ENCODE measurements at places on chromosomes 2 and 18. TPM values are rescaled to one million over a fixed set of nuclear protein-coding genes. Genes with fewer than 3 reads are reported as not detected.

DNA sequence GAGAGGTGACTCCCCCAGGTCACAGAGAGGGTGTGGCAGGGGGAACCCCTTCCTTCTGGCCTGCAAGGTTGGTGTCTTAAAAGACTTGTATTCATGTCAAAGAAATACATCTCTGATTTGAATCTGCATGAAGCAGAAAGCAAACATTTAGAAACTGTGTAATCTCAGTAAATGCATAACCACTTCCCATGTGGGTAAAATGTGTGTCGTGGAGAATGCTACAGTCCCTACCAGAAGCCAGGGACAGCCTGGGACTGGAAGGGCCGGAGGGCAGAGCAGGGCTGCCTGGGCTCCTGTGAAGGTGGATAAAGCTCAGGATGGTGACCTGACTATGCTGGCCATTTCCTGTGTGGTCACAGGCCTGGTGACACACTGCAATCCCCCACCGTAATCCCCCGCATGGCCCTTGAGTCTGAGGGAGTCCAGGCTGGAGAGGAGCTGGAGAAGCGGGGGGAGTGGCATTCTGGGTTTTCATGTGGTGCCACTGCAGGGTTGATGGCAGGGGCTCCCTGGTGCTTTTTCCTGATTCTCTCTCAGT is 102.2 kb downstream of the LRRC30 start:
- no peaks in the 10 kb centered on the region for H3K4me1 ChIP-seq
- no peak overlapping the region for H3K27ac ChIP-seq
- H3K27me3 ChIP-seq: no peaks in the 10 kb centered on the region
- H3K4me3 ChIP-seq: no peak overlapping the region

The PRKCE gene
- total RNA-seq: 4.6 TPM

- H3K4me1 ChIP-seq: peaks cover 6% of the 10 kb centered on the region
- H3K36me3 ChIP-seq: no peaks in the 10 kb centered on the region
- peaks cover 7% of the 10 kb centered on the region for H3K27me3 ChIP-seq
- H3K4me3 ChIP-seq: peak overlapping the region; percentile 51
- DNase-seq: no peak
Measured at GRCh38 chr2:170711196-170711773, 3.9 kb upstream of the SP5 start.

The PPP1R7 gene
- total RNA-seq: 4.2 TPM

The MCFD2 gene
- 171 TPM for total RNA-seq

- no peak overlapping the region for H3K27ac ChIP-seq
- H3K4me3 ChIP-seq: no peak overlapping the region
- no peaks in the 10 kb centered on the region for H3K4me1 ChIP-seq
Measured at GRCh38 chr2:1455466-1455865, 42.2 kb downstream of the TPO start.

The EVA1A gene
- total RNA-seq: not detected

The GMPPA gene
- total RNA-seq: 11.4 TPM

DNA sequence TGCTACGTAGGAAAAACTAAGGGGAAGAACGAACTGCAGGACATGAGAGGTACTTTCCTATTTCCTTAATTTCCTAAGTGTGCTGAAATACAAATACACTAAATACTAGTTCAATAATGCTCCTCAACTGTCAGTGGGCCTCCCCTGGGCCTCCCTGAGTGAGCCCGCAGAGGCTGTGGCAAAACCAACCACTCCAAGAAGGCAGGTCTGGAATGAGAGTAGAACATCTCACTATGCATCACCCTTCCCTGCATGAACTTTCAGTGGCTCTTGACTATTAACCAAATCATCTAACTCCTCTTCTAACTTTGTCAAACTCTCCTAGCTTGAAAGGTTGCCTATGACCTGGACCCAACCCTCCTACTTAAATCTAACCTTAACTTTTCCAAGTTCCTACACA is 84.6 kb downstream of the THADA start:
- peaks cover 8% of the 10 kb centered on the region for H3K4me1 ChIP-seq
- no peaks in the 10 kb centered on the region for H3K36me3 ChIP-seq
- no peaks in the 10 kb centered on the region for H3K27me3 ChIP-seq
- H3K4me3 ChIP-seq: no peak overlapping the region
- no peak overlapping the region for H3K27ac ChIP-seq

The RIT2 gene
- total RNA-seq: not detected

- no peak for DNase-seq
- H3K27ac ChIP-seq: peak overlapping the region; percentile 20
- H3K4me1 ChIP-seq: peaks cover 5% of the 10 kb centered on the region
- H3K36me3 ChIP-seq: no peaks in the 10 kb centered on the region
- no peaks in the 10 kb centered on the region for H3K27me3 ChIP-seq
- H3K4me3 ChIP-seq: no peak overlapping the region
Measured at GRCh38 chr2:160920791-160921303, 239.4 kb upstream of the TANK start.

DNA sequence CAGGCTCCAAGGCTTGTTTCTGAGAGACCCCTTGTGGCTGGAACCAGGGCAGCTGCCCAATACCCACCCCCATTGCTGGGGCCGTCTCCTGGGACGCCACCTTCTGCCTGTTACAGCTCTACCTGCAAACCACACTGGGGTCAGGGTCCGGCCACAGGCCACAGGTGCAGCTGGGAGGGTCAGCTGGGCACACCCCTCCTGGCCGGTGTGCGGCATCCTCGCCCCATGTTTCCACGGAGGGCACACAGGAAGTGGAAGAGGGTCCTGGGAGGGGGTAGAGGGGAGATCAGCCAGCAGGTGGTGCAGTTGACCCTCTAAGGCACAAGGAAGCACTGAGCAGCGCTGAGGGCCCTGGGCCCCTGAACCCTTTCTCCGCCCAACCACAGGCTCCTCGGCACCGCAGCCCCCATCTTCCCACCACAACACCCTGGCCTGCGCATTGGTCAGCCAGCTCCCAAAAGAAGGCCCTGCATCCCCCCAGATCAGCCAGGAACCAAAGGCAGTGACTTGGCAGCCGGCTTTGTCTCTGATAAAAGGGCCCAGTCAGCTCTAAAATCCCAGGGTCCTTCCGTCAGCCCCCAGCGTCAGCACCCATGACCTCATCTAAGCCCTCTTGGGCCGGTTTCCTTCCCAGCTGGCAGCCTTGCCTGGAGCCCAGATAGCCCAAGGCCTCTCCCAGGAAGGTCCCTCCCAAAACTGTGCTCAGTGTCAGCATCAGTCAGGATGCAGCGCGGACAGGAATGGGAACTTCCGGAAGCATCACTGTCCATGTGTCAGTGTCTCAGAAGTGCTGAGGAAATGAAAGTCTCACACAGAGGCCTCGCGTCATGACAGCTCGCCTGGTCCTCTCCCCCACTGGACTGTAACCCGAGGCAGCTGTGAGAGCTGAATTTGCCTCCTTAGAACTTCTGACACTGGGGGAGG is 1.7 kb downstream of the ERFE start:
- no peak overlapping the region for H3K4me3 ChIP-seq
- peaks cover 8% of the 10 kb centered on the region for H3K4me1 ChIP-seq
- no peak overlapping the region for H3K27ac ChIP-seq

- H3K4me3 ChIP-seq: no peak overlapping the region
- no peaks in the 10 kb centered on the region for H3K27me3 ChIP-seq
- no peak for DNase-seq
- no peaks in the 10 kb centered on the region for H3K4me1 ChIP-seq
Measured at GRCh38 chr2:129709001-129709955, 270.2 kb upstream of the RAB6C start.

The KCNJ13 gene
- total RNA-seq: not detected

DNA sequence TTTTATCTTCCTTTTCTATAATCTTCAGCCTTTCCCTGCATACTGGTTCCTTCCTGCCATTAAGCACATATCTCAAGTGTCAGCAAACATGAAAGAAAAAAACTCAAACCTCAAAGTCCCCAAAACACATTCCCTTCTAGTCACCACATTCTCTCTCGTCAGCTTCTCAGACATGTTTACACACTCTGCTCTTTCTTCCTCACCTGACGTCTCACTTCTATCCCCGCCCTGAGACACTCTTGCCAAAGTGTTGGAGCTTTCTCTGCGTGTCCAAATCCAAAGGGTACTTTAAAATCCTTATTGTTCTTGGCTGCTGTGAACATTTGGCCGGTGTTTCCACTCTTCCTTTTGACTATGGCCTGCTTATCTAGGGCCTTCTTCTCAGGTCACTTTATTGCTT is 47.9 kb downstream of the SOX11 start:
- H3K27ac ChIP-seq: no peak overlapping the region
- H3K4me3 ChIP-seq: no peak overlapping the region
- DNase-seq: no peak
- no peaks in the 10 kb centered on the region for H3K36me3 ChIP-seq
- no peaks in the 10 kb centered on the region for H3K27me3 ChIP-seq

The ATP6V1B1 gene
- total RNA-seq: not detected

The SLC20A1 gene
- 18.4 TPM for total RNA-seq

The PRSS56 gene
- total RNA-seq: not detected

The SPR gene
- total RNA-seq: 68.3 TPM

GRCh38 chr2:162182395-162182794 is 30.3 kb upstream of the GCG start:
- no peak overlapping the region for H3K27ac ChIP-seq
- no peaks in the 10 kb centered on the region for H3K36me3 ChIP-seq
- no peak overlapping the region for H3K4me3 ChIP-seq

DNA sequence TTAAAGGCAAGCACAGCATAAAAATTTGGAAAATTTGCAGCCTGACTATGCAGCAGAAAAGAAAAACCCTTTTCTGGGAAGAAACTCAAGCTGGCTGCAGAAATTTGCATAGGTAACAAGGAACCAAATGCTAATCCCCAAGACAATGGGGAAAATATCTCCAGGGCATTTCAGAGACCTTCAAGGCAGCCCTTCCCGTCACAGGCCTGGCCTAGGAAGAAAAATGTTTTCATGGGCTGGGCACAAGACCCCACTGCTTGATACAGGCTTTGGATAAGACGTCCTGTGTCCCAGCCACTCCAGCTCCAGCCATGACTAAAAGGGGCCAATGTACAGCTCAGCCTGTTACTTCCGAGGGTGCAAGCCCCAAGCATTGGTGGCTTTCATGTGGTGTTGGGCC is 717.6 kb downstream of the TDRD15 start:
- DNase-seq: no peak
- H3K27ac ChIP-seq: no peak overlapping the region
- H3K27me3 ChIP-seq: no peaks in the 10 kb centered on the region
- H3K4me3 ChIP-seq: no peak overlapping the region
- H3K36me3 ChIP-seq: no peaks in the 10 kb centered on the region

DNA sequence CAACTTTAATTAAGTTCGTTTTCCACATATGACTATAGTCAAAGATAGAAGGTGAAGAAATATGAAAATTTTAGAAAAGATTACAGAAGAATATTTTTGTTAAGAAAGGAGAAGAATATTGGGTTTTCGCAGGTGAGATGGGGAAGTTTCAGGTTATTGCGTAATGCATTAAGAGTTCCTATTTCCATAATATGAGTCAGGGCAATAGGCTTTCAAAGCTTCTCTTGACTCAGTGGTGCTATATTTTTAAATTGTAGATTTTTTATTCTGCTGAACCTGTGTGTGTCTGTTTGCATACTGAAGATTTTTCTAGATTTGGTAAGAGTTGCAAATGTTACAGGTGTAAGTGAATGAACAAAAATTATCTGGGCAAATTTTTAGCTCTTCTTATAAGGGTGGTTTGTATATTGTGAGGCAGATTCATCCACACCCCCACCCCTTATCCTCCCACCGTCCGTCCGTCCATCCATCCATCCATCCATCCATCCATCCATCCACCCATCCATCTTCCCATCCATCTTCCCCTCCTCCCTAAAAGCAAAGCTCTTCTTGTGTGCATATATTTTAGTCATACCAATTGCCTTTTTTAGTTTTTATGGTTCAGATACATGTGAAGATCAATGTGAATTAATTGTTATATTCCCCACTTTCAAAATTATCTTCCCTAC is 69.6 kb downstream of the MYO1B start:
- no peaks in the 10 kb centered on the region for H3K27me3 ChIP-seq
- H3K4me3 ChIP-seq: no peak overlapping the region
- DNase-seq: no peak
- peaks cover 16% of the 10 kb centered on the region for H3K4me1 ChIP-seq
- no peak overlapping the region for H3K27ac ChIP-seq

- no peaks in the 10 kb centered on the region for H3K27me3 ChIP-seq
- no peaks in the 10 kb centered on the region for H3K36me3 ChIP-seq
- no peak for DNase-seq
- H3K4me3 ChIP-seq: no peak overlapping the region
Measured at GRCh38 chr2:188146888-188147287, 144.8 kb upstream of the GULP1 start.

DNA sequence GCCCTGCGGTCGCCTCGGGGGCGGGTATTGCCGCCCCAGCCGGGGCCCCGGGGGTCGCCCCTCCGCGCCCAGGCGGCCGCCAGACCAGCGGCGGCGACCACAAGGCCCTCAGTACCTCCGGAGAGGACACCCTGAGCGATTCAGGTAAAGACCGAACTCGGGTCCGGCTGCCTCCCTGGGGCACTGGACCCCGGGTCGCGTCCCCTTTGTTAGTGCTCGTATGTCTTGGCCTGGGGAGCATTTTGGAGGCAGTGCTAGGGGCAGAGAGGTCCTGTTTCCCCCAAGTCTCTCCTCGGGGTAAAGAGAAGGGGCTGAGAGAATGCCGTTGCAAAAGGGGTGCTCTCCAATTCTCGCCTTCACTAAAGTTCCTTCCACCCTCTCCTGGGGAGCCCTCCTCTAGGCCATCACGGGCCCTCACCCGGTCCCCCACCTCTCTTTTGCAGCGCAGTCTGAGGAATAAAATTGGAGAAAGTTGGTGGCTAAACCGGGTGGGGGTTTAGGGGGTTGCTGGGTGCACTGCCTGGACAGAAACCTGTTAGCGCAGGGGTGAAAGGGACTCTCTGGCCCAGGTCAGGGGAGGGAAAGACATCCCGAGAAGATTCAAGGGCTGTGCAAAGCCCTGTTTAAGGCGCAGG is 2.5 kb downstream of the MYCN start:
- peaks cover 2% of the 10 kb centered on the region for H3K4me1 ChIP-seq
- no peak overlapping the region for H3K27ac ChIP-seq
- peak overlapping the region; percentile 39 for H3K4me3 ChIP-seq
- no peaks in the 10 kb centered on the region for H3K36me3 ChIP-seq
- peaks cover 16% of the 10 kb centered on the region for H3K27me3 ChIP-seq

GRCh38 chr2:31331156-31331555 is 83.4 kb downstream of the XDH start:
- no peak overlapping the region for H3K27ac ChIP-seq
- no peaks in the 10 kb centered on the region for H3K4me1 ChIP-seq
- no peak overlapping the region for H3K4me3 ChIP-seq
- no peak for DNase-seq
- H3K36me3 ChIP-seq: no peaks in the 10 kb centered on the region

DNA sequence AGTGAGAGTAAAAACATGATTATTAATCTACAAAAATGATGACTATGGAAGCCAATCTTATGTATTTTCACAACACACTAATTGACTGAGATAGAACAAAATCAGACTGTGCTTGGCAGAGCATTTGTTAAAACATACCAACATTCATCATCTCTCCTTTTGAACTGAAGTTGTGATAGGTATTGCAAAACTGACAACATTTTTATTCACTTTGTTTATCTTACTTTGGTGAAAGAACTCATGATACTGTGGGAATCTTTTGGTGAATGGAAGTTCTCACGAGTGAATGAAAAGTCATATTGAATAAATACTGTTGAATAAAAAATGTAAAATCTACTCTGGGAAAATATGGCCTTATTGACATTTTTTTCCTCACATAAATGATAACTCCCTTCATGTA is 1430.2 kb upstream of the PIK3C3 start:
- H3K4me3 ChIP-seq: no peak overlapping the region
- H3K27ac ChIP-seq: no peak overlapping the region
- no peaks in the 10 kb centered on the region for H3K27me3 ChIP-seq
- H3K36me3 ChIP-seq: no peaks in the 10 kb centered on the region

The PLB1 gene
- total RNA-seq: 9.7 TPM
